ENCODE measurements at places on chromosomes 12 and 14.
A peak's percentile ranks its signal among the peaks of the same experiment; 100 is the strongest.

- no peak for DNase-seq
These were observed 36.0 kb downstream of the GCH1 start for GRCh38 chr14:54866588-54866987.

- no peak for DNase-seq
These were observed 150.9 kb downstream of the TTC6 start for GRCh38 chr14:37746140-37746832.

DNA sequence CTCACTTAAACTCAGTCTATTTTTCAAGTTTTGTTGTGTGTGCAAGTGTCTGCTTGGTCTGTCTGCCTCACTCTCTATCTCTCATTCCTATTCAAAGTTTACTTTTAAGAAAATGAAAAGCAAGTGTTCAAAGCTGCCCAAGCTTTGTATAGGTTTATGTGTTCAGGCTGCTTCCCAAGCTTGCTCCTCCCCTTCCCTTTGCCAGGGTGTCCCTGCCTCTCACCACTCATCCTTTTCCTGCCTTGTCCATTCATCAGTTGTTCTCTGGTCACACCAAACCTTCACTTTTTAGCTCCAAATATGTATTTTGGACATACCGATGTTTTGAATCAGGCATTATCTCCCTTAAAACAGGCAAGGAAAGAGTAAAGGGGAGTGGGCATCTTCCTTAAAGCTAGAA, 41.3 kb downstream of the STK38L start:
- no peak for DNase-seq

DNA sequence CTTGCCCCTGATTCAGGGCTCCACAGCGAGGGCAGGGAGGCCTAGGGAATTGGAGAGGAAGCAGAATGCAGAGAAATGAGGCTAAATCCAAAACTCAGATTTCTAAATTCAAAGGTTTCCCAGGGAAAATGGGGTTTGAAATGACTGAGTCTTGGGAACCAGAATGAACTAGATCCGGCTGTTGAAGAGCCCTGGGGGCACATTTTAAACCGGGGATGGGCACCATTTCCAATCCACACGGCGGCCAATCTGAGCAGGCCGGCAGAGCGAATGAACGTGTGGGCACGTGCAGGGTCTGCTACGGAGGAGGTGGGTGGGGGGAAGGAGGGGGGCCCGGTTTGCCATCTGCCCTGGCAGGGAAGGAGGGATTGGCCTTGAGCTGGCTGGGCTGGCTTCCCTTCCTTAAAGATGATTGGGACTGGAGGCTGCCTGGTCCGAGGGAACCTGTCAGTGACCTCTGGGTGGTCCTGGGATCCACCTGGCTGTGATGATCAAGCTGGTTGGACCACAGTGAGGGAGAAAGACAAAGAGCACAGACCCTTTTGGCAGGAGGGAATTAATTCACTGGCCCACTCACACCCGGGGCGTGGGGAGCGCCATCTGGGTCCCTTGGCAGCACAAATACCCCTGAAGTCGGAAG, 161.0 kb downstream of the RBM19 start:
- DNase-seq = no peak

- no peak for DNase-seq
These were observed 21.8 kb downstream of the LHX5 start for GRCh38 chr12:113449839-113450238.

DNA sequence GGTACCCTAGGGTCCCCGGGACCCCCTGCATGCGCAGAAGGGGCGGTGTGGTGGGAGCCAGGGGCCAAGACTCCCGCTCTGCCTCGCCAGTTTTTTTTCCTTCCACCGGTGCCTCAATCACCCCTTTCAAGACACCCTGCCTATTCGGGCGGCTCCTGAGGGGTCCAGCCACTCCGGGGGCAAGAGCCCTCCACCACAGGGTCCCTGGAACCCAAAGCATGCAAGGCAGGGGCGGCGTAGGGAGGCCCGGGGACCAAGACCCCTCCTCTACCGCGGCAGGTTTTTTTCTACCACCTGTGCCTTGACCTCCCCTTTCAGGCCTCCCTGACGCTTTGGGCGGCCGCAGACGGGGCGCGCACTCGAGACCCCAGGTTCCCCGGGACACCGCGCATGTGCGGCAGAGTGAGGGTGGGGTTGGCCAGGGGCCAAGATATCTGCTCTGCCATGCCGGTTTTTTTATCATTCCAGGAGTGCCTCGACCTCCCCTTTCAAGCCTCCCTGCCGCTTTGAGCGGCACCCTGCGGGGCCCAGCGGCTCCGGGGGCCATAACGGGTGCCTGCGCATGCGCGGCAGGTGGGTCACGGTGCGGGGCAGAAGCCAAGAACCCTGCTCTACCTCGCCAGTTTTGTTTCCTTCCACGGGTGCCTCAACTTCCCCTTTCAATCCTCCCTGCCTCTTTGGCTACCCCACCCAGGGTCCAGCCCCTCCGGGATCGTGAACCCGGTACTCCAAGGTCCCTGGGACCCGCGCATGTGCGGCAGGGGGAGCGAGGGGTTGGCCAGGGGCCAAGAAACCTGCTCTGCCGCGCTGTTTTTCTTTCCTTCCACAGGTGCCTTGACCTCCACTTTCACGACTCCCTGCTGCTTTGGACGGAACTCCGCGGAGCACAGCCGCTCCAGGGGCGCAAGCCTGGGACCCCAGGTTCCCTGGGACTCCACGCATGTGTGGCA, 328.1 kb downstream of the ALG10 start:
- no peak for DNase-seq

DNA sequence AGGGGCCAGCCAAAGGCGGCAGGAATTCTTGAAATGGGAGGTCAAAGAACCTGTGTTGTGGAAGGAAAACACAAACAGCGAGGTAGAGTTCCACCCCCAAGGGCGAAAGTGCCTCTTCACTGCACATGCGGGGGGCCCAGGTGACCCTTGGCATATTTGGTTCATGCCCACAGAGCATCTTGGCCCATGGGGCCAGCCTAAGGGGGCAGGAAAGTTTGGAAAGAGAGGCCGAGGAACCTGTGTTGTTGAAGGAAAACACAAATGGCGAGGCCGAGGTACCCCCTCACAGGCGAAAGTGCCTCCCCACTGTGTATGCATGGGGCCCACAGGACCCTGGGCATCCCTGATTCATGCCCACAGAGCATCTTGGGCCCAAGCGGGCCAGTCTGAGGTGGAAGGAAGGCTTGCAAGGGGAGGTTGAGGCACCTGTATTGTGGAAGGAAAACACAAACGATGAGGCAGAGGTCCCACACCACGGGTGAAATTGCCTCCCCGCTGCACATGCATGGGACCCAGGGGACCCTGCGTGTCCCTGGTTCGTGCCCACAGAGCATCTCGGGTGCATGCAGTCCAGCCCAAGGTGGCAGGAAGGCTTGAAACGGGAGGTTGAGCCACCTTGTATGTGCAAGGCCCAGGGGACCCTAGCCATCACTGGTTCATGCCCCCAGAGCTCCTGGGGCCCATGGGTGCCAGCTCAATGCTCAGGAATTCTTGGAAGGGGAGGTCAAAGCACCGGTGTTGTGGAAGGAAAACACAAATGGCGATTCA, 384.1 kb downstream of the ALG10 start:
- DNase-seq = no peak

- DNase-seq = no peak
These were observed 9.4 kb downstream of the AHNAK2 start for GRCh38 chr14:104968541-104969401.

DNA sequence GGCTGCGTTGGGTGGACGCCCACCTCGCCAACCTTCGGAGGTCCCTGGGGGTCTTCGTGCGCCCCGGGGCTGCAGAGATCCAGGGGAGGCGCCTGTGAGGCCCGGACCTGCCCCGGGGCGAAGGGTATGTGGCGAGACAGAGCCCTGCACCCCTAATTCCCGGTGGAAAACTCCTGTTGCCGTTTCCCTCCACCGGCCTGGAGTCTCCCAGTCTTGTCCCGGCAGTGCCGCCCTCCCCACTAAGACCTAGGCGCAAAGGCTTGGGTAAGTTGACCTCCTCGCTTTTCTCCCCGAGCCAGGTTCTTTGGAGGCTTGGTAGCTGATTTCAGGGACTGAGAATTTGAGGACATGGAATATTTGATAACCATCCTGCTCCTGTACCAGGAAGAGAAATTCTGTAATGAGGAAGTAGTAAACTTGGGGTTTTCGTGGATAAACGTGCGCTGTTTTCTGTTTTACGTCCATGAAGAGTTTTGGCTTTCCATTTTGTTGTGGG, 530 bp downstream of the APAF1 start:
- DNase-seq = peak; percentile 23

DNA sequence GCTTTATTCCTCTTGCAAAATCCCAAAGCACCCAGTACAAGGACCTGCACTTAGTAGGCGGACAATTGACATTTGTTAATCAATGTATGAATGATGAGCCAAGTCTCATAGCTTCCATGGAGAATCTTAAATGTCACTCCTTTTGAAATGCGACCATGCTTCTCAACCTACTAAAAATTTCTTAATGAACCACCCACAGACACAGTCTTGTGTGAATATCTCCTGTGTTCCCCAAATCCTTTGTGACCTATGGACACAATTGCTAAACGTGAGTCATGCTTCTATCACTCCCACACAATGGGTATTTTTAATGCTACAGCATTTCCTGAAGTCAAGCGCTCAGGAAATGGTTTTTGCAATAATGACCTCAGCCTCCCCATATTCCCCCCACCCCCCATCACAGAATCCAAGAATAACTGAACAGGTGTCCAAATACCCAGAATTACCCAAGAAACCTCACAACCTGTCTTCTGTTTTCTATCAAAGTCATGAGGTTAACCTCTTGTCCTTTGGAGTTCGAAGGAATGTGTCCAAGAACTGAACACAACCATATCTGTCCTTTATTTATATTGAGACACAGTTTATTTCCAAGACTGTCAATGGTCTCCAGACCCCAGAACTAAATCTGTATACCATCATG, 163.6 kb upstream of the PLEKHG7 start:
- DNase-seq = peak; percentile 79

Data from AML-193 (cell line).